ENCODE measurements at places on chromosomes 4 and X.
A peak's percentile ranks its signal among the peaks of the same experiment; 100 is the strongest.

GRCh38 chr4:115294717-115295116 lies 181.3 kb upstream of the NDST4 start:
- no peak for DNase-seq

GRCh38 chr4:126757219-126757618 lies 875.5 kb upstream of the INTU start:
- DNase-seq: no peak

DNA sequence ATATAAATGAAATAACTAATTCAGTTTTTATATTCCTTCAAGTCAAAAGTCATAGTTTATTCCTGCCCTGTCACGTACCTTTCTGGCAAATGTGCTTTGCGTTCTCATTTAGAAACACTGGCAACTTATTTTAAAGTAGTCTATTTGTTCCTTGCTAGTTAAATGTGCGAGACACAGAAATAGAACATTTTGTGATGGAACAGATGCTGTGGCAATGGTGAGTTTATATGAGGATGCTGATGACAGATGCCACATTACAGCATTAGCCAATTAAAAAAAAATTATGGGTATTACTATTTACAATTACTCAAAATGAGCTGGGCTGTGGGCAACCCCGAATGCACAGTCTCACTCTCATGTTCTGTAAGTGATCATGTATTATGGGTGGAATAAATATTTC lies 26.1 kb upstream of the EPHA5 start:
- DNase-seq: peak; percentile 50

GRCh38 chr4:80279751-80280150 lies 13.3 kb downstream of the FGF5 start:
- no peak for DNase-seq

GRCh38 chrX:43822014-43822413 lies 60.2 kb downstream of the MAOB start:
- DNase-seq: no peak

- no peak for DNase-seq
These were observed 49.1 kb downstream of the STAG2 start for GRCh38 chrX:124010566-124010965.

DNA sequence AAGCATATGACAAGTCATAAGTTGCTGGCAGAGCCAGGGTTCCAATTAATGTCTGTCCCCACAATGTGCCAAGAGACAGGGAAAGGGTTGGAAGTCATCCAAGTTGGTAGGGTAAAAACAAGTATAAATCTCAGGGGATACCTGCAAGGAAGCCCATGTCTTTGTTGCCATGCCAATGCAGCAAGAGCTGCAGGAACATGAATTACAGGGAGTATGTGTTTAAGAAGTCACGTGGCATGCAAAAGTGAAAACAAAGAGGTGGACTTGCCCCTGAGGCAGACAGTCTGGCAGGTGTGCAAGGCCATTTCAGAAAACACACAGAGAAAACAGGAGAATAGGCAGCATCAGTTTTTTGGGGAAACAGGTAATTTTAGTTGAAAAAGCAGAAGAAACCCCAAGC lies 29.4 kb downstream of the C4orf51 start:
- no peak for DNase-seq

DNA sequence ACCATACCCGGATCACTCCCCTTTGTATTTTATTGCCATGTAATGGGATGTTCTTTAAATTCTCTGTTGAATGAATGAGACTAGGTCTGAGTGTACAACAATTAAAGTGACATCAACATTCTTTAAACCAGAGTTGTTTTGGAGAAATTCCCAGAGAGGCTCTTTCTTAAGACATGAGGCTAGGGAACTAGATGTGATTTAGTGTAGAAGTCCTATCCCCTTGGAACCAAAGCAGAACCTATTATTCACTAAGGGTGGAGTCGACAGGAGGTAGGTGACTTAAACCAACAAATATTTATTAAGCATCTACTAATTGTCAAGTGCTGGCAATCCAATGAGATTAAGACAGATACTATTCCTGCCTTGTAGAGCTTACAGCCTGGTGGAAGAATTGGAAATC lies 1.7 kb downstream of the EIF1AX start:
- no peak for DNase-seq

DNA sequence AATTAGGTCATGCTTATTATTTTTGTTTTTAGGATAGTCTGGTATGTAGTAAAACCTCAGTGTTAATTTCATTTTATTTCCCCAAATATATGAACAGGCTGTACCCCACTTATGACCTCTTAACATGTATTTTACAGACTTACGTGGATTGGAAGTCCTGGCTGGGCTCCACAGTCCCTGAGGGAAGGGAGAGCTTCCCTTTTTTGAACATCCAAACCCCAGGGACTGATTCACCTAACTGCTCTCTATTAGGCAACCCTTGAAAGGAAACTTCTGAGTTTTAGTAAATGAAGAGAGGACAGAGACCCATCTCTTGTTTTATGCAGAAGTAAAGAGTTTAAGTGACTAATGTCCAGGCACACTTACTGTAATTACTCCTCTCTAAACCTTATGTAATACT lies 233.1 kb upstream of the SPRY1 start:
- no peak for DNase-seq

GRCh38 chr4:40406340-40406739 lies 71.2 kb downstream of the CHRNA9 start:
- no peak for DNase-seq

DNA sequence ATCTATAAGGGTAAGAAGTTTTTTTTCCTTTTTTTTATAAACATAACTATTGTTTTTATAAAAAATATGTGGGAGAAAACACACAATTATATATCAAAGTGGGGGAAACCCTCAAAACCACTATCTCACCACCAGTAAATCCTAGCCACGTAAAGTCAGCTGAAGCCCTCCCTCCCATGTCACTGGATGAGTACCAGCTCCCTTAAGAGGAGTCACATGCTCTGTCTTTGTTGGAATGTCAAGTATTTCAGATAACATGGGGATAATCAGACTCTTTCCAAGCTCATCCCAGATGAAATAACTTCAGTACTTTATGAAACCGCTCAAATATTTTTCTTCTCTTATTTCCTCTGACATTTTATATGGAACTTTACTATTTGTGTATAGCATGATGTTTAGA lies 2.4 kb downstream of the MYOZ2 start:
- no peak for DNase-seq

- DNase-seq: no peak
These were observed 7.6 kb downstream of the FAM199X start for GRCh38 chrX:104173841-104174240.

GRCh38 chr4:77122656-77123055 lies 34.4 kb upstream of the CCNG2 start:
- DNase-seq: no peak

- no peak for DNase-seq
These were observed 10.6 kb downstream of the CLTRN start for GRCh38 chrX:15653961-15654360.

DNA sequence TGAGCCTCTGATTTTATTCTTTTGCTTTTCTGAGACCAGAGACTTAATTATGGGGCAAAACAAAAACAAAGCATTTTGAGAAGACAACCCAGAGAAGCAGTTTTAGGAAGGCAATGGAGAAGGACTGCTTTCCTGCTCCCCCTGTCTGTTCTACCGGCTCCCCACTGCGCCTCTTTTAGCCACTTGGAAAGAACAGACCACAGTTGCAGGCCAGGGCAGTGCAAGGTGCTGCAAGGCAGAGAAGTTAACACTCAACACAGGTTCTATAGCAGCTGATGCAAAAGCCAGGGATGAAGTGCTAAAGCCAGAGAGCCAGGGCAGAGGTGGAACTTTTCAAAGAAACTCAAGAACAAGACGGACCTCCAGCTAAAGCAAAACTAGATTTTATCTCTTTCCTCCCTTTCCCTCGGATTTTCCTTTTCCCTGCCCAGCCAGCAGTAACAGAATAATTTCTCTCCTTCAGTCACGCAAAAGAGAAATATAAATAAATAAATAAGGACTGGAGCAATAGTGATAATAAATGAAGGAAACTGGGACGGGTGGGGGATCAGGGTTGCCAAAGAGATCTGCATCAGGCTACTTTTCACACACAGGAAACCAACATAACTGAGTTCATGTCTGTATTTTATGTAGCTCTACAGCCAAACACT lies 10.4 kb downstream of the SH3RF1 start:
- DNase-seq: no peak

DNA sequence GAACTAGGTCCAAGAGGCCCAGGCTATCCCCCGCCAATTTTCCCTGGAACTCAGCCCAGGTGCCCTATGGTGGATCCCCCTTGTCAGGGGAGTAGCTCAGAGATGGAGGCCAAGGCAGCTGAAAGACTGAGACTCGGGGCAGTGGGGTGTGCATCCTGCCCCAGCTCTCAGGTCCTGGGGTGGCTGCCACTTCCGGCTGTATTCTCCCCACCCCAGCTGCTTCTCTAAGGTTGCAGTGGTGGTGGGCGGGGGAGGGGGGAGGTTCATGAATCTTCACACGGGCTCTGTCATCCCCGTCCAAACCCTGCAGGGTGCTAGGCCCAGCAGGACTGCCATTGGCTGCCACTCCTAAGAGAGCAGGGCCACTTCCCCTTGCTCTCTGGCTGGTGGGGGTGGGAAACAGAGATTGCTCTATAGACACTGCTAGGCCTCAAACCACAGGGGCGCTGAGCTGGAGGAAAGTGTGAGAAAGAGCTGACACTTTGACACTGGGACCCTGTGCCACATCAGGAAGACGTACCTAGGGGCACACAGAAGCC lies 1.5 kb downstream of the SASH3 start:
- no peak for DNase-seq

DNA sequence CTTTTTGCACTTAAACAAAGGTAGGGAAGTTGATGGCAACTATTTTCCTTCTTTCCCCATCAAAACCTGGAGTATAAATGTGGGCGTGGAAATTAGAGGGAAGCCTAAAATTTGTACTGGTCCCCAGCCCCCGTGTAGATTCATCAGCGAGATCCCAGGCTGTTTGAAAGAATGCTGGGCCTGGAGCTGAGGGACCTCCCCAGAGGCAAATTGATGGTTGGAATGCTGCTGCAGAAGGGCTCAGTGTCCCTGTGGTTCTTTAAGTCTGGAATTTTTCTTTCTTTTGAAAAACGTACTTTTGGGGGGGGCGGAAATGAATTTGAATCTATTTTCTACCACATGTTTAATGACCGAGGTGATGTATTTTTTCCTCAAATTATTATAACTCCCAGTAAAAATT lies 197.2 kb downstream of the CBR4 start:
- DNase-seq: no peak

GRCh38 chrX:7261672-7262332 lies 113.8 kb upstream of the PUDP start:
- no peak for DNase-seq

DNA sequence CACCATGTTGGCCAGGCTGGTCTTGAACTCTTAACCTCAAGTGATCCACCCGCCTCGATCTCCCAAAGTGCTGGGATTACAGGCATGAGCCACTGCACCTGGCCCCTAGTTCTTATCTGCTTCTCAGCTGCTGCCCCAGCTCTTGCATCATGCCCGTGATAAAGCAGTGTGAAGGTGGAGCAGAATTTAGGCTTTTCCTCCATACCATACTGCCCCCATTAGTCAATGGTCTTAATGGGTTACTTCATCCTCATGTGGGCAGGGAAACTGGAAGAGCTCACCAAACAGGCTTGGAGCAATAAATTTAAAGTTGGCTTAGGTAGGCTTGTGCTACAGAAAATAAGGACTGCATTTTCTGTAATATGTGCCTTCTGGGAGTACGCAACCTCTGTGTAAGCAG lies 636.9 kb upstream of the BOD1L1 start:
- no peak for DNase-seq

DNA sequence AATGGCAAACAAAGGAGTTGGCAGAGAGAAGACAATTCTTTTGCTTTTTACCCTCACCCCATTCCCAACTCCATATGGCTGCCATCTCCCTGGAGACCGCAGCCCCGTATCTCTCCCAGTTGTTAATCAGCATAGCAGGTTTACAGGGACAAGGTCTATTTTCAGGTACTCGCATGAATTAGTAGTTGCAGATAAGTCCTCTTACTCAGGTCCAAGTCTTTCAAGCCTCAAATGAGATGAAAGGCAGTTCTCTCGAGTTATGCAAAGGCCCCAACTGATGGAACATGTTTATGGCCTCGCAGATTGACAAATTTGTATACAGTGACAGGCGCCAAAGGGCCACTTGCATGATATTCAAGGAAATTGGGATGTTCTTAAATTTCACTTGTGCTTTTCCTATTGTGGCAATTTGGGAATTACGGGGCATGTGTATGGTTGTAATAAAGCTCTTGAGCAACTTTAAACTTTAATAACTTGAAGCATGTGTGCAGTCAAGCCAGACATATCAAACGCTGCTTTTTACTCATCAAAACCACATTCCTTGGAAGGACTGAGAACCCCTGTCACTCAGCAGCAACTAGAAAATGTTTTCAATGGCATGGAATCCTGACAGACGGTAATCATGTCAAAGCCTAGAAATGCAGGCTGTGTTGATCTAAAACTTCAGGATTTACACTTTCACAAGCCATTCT lies 45.1 kb downstream of the KDR start:
- no peak for DNase-seq

DNA sequence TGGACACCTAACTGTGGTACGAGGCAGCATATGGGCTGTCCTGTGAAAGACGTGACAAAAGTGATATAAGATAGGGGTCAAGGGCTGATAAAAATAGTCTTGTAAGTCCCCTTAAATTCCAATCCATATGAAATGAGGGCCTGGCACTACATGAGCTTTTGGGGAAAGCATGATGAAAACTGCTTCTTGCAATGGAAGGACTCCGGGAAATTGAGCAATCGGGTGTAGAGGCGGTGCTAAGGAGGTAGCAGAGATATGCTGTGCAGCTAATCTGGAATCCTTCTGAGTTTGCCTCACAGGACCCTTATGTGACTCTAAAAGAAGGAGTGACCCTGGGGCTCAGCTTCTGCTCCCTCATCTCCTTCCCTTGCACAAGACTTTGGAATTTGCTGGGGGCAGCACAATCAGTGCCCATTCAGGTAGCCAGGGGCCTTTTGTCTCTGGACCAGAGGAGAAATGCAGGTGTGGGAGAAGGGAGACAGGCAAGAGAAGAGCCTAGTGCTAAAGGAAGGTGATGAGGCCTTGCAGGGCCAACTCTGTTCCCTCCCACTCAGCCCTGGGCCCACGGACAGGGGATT lies 12.8 kb downstream of the CLDN2 start:
- no peak for DNase-seq

DNA sequence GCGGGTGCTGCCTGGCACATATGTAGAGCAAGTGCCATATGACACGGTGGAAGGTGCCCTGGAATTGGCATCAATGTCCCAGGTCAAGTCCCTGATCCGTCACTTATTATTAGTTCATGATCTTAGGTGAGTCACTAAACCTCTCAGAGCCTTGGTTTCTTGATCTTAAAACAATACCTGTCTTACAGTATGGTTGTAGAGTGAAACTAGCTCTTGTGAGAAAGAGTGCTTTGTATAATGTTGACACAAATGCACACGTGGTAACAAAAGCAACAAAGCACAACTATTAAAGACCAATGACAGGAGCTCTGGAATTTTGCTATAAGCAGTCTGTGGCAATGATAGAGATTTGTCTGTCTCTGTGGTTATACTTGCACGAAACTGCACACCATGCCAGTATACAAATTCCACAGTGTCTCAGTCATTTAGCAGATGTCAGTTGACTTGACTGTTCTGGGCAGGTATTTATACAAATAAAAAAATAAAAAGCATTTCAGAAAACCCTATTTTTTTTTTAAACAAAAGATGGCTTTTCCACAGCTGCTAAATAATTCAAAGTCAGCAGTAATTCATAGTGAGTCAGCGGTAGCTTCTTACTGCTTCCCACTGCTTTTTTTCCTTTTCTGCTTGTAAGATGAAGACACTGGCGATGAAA lies 19.7 kb upstream of the ACSL1 start:
- no peak for DNase-seq

Data from NCI-H524 treated with DMSO at 0.1 percent for 48 hours (cell line).